ENCODE measurements at places on chromosomes 6 and 20.
A peak's percentile ranks its signal among the peaks of the same experiment; 100 is the strongest.

- DNase-seq, result peak; percentile 69
These were observed 1.7 kb downstream of the KCNK15 start for GRCh38 chr20:44747166-44748004.

DNA sequence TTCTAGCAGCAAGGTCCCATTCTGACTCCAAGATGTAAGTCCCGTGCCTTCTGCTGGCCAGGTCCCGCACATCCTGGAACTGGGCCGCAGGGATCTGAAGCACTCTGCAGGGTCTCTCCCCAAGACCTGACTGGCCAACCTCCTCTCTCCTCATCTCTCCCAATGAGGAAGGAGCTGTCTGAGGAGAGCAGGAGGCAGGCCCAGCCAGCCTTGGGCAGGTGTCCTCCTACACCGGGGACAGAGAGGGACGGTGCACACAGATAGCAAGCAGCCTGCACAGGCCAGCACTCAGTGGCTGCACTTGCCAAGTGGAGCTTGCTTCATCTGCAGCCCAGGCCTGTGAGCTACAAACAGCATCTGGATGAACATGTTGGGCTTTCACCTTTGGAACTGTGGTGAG lies 76.8 kb upstream of the CD93 start:
- DNase-seq, result no peak

GRCh38 chr6:79776076-79776475 lies 144.9 kb downstream of the SH3BGRL2 start:
- DNase-seq, result no peak

DNA sequence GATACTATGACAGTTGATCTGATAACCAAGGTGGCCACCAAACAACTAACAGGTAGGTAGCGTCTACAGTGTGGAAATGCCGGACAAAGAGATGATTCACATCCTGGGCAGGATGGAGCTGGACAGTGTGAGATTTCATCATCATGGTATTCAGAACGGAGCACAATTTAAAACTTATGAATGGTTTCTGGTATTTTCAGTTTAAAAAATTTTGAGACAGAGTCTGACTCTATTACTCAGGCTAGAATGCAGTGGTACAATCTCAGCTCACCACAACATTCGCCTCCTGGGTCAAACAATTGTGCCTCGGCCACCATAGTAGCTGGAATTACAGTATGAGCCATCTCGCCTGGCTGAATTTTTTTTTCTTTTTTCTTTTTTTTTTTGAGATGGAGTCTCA lies 43.8 kb downstream of the CEP57L1 start:
- DNase-seq, result no peak

DNA sequence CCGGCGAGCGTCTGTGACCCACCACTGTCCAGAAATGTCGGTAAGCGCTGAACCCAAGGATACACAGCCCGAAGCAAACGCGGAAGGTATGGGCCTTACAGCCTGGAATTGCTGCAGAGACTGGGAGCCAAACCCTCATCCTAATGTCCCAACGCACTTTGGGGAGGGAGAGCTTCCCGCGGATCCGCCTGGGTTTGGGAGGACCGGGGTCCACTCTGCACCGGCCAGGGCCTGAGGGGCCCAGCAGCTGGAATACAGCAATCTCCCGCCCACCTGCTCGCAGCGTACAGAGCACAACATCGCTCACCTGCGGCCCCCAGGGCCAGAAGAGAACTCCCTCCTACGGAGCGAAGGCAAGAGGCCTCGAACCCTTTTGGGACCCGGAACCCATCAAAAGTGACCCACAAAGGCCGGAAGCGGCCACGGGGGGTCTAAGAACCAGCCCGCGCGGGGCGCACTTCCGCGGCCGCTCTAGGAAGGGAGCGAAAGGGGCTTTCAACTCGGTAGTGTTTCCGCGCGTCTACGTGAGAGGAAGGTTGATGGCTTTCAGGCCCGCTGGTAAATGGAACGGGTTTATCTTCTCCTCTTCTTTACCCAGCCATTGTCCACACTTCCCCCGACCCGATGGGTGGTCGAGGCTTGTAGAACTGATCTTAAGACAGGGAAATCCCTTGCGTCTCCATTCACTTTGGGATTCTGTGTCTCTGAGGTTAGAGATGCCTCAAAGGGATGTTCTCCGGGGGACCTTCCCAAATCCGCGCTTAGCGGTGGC lies at the start of gene ZSCAN12:
Gene ZSCAN12 (minus strand): TSS at position 398 of the 772 bp plus-strand sequence. CDS start 1,342 bp downstream, outside the sequence.
- DNase-seq, result peak; percentile 37

- no peak for DNase-seq
These were observed 4.4 kb upstream of the IFNGR1 start for GRCh38 chr6:137223370-137224131.

Measured in omental fat pad (tissue), 4 donors.